ENCODE measurements at places on chromosomes 1 and 21.

DNA sequence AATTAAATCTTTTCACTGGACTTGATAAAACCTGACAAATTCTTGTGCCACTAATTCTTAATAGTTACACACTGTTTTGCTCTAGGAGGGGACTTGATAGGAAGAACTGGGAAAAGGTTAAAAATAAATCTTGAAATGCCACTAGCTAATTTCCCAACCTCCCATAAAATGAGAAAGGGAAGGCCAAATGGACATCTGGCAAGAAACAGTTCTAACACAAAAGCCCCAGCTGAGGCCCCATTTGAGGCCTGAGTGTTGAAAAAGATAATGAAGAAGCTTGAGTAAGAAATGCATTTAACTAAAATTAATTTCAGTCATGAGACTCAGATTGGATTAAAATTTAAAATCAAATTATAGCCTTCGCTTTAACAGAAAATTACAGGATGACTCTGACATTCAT, 11.2 kb upstream of the RAP1GAP start:
- DNase-seq: no peak

DNA sequence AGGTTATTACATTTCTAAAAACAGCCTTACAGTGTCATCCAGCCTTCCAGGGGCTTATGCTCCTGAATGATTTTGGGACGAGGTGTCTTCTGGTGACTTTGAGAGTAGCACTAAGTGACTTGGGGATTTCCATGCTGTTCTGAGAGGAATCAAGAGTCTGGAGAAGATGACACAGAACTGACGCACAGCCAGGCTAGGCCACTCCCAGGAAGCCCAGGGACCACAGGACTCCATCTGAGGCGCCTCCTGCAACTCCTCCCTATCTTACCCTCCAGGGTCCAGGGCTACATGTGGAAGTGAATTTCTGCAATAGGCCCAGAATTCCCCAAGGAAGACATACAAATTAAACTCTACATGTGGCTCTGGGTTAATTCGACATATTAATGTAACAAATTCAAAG, 92.5 kb downstream of the SLC25A24 start:
- DNase-seq: no peak

- no peak for DNase-seq
Observed at GRCh38 chr1:9202240-9202870, 32.2 kb upstream of the H6PD start.

GRCh38 chr1:217673387-217673786, 42.2 kb downstream of the SPATA17 start:
- no peak for DNase-seq

- DNase-seq: no peak
Observed at GRCh38 chr1:119735217-119735616, 23.5 kb downstream of the PHGDH start.

- no peak for DNase-seq
Observed at GRCh38 chr1:50346621-50347020, 76.6 kb downstream of the DMRTA2 start.

DNA sequence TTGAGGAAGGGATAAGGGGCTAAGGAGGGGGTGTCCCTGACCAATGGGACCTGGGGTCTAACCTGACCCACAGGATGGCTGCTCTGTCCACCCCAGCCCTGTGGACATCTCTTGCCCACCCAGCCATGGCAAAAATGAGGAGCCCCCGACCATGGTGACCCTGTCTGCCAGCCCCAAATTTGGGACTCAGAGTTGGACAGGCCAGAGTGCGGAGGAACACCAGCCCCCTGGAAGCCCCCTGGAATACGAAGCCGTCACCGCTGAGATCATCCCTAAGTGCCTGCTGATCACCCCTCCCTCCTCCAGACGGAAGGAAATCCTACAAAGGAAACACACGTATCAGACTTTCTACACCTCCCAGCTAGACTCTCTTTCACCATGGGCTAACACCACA, 119.3 kb downstream of the SIK1 start:
- no peak for DNase-seq

GRCh38 chr1:17059391-17060305, 5.8 kb upstream of the SDHB start:
- peak; percentile 65 for DNase-seq

GRCh38 chr1:111454859-111455641, 5.8 kb downstream of the ATP5PB start:
- DNase-seq: no peak

- no peak for DNase-seq
Observed at GRCh38 chr1:55524006-55524405, 308.8 kb upstream of the USP24 start.

GRCh38 chr1:218481116-218481775, 136.1 kb downstream of the TGFB2 start:
- no peak for DNase-seq

DNA sequence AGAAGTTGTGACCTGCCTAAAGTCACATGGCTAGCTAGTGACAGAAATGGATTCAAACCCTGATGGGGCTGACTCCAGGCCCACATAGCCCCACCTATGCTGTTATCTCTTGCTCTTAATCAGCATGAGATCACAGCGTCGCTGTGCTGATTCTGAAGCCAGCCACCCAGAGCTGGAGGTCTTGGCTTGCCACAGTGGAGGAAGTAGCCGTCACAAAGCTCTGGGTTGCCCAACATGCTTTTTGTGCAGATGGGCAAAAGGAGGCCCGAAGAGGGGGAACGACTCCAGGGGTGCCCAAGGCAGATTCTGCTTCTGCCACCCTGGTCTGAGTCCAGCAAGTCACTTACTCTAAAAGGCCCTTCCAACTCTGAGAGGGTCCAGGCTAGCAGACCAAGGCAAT, 14.7 kb upstream of the MFSD2A start:
- no peak for DNase-seq

DNA sequence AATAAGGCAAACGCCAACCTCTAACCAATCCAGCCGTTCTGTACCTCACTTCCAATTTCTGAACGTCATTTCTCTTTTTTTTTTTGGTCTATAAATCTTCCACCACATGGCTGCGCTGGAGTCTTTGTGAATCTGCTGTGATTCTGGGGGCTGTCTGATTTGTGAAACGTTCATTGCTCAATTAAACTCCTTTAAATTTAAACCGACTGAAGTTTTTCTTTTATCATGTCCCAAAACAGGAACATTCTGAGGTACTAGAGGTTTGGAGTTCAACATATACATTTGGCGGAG, 65.5 kb upstream of the BACH1 start:
- DNase-seq: no peak

GRCh38 chr1:27366411-27367159, at the start of gene MAP3K6:
MAP3K6 (minus strand) TSS chr1:27366961; CDS start chr1:27366597, 364 bp downstream.
- DNase-seq: peak; percentile 39

GRCh38 chr21:33815143-33815707, 100.4 kb downstream of the ATP5PO start:
- DNase-seq: no peak

GRCh38 chr1:156148216-156148615, 5.2 kb upstream of the SEMA4A start:
- no peak for DNase-seq

DNA sequence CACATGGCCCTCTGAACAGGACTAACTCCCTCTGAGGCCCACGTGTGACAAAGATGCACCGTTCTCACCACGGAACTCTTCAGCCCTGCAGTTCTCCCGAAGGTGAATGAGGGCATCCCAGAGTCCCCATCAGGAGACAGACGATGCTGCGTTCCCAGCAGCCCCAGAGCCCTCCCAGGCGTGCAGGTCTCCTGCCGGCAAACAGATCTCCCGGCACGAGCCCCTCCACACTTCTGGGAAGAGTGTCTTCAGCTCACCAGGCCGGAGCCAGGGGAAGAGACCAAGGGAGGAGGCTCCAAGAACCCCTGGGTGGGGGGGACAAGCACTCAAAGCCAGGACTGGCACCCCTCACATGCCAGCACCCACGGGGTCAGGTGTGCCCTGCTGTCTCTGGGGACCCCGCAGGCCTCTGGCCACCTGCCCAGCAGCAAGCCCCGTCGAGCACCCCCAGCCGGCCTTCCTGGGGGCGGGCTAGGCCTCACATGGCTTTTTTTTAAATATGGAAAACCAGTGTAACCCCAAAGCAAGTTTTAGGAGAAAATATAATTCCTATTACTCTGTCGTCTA, 45.1 kb upstream of the TRAPPC10 start:
- DNase-seq: no peak

GRCh38 chr1:18828224-18828623, 31.2 kb downstream of the TAS1R2 start:
- no peak for DNase-seq

- DNase-seq: no peak
Observed at GRCh38 chr1:89608984-89609725, 23.8 kb upstream of the LRRC8C start.
